ENCODE measurements at places on chromosomes 1 and 21.

- no peak for DNase-seq
Observed at GRCh38 chr1:29382851-29383745, 146.8 kb downstream of the PTPRU start.

- no peak for DNase-seq
Observed at GRCh38 chr1:209324901-209325871, 258.3 kb upstream of the CAMK1G start.

DNA sequence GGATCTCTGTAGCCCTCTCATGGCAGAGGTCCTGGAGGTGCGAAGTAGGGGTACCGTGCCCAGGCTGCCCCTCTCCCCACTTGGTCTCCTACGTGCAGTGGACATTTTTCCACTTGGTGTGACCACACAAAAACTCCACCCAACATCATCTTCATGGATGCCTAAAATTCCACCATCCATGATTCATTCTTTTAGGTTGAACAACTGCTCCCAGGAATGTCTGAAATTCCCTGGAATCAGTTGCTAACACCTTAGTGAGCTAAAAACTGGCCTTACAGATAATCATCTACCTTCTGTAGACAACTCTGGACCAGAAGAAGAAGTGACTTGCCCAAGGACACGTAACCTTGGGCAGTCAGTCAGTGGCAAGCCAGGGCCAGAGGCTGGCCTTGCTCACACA lies 32.1 kb upstream of the CLIC4 start:
- DNase-seq, result no peak

DNA sequence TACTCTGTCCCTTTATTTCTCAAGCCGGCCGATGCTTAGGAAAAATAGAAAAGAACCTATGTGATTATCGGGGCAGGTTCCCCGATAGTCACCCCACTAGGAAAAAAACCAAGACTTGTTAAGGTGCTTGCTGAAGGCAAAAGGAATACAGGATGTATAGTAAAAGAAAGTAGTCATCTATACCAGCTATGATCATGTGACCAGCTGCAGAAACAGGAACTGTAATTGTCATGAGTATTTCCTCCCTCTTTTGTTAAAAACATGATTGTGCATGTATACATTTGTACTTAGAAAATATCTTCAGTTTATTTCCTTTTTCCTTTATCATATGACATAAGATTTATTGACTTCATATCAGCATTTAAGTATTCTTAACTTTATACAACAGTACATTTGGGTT lies 30.5 kb downstream of the PIGK start:
- no peak for DNase-seq

GRCh38 chr1:159678939-159679338 lies 35.5 kb downstream of the CRP start:
- no peak for DNase-seq

DNA sequence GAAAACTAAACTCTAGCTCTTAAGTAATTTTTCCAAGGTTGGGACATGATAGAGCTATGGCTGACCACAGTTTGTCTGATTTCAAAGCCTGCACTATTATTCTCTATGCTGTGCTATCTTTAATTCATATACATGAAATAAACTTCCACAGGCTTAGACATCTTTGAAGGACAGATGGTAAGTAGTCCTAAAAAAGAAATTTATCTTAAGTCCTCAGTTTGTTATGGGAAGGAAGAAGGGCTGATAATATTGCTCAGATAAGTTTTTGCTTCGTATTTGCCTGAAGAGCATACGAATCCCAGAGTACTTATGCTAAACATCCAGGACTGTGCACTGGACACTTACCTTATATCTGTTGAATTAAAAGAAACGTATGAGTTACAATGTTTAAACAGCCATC lies 39.6 kb downstream of the VCAM1 start:
- no peak for DNase-seq

GRCh38 chr1:66502086-66502485 lies 31.9 kb upstream of the SGIP1 start:
- DNase-seq, result no peak

GRCh38 chr1:39782103-39782502 lies 6.6 kb downstream of the BMP8B start:
- no peak for DNase-seq

DNA sequence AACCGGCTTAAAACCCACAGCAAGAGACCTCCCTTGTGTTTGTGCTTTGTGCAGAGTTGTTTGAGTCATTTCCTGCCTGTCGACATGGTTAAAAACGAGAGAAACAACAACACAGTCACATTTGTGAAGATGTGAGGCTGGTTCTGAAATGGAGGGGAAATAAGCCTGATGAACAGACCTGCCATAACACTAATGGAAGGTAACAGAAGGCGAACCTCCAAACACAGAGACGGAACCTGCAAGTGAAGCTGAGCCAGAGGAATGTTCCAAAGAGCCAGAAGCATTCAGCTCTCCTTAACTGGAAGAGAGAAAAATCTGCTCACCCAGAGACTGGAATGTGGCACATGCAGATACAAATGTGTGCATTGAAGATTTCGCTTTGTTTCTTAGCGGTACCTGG lies 53.2 kb upstream of the RAVER2 start:
- no peak for DNase-seq

DNA sequence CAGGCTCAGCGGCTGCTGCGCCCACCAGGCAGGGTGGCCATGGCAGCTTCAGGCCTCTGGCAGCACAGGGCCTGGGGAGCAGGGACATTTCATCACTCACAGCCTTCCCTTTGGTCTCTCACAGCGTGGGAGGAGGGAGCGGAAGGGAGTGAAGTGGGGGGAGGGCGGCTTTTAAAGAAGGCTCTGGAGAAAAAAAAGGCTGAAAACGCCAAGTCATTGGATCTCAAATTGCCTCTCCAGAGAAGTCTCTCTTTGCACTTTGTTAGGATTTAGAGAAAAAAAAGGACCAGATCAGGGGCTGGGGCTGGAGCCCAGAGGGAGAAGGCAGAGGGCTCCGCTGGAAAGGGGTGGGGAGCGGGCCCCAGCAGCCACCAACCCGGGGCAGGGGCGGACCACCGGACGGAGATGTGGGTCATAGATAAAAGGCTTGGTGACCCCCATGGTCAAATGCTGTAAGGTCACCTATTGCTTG lies 209.9 kb downstream of the GRIK3 start:
- DNase-seq, result no peak

DNA sequence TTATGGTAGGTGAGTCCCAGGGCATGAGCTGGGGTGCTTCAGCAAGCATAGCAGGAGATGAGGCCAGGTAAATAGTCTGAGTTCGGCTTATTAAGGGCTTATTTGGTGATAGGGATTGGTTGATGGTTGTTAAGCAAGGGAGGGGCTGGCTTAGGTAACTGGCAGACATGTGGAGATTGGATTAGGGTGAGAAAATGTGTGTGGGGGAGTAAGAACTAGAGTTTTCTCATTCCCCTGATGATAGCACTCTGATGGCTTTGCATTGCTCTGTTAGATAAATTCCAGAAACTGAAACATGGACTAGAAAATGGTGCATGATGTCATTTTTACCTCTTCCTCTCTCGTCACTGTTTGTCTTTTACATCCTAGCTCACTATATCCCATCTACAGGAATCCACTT lies 53.6 kb downstream of the FGGY start:
- no peak for DNase-seq

DNA sequence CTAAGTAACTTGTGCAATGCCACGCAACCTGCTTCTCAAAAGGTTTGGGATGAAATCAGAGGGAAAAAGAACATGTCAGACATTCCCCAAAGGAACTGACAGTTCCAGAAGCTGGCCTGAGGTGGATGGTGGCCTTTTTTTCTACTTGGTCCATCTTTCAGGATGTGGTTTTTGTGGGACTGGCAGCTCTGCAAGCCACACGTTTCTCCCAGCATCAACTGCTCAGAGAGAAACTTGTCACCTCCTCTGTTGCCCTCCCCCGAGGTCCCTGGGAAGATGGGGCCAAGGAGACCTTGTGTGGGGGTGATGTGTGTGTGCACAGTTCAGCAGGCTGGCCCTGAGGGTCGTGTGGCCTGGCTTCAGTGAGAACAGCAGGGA lies 2.5 kb upstream of the DHRS3 start:
- no peak for DNase-seq

- no peak for DNase-seq
Observed at GRCh38 chr1:52544665-52545525, 8.0 kb downstream of the TUT4 start.

- DNase-seq, result no peak
Observed at GRCh38 chr21:45149021-45149420, 74.6 kb downstream of the ADARB1 start.

GRCh38 chr1:229671310-229671709 lies 45.3 kb downstream of the URB2 start:
- DNase-seq, result no peak

GRCh38 chr1:220526294-220526693 lies 1.6 kb upstream of the MARK1 start:
- no peak for DNase-seq
